Stimulated activated CD4-positive, alpha-beta T cell treated with anti-CD3 and anti-CD28 coated beads, Interleukin-15, amount 100 ng/mL, for 48 hours (primary cell): ENCODE measurements at places on chromosomes 13 and 19.

GRCh38 chr13:20989656-20990321 is 71.6 kb downstream of the LATS2 start:
- DNase-seq = no peak

GRCh38 chr13:45257638-45258333 is 56.9 kb upstream of the KCTD4 start:
- DNase-seq = no peak

GRCh38 chr19:46254776-46255175 is 25.2 kb downstream of the IGFL1 start:
- DNase-seq = no peak

DNA sequence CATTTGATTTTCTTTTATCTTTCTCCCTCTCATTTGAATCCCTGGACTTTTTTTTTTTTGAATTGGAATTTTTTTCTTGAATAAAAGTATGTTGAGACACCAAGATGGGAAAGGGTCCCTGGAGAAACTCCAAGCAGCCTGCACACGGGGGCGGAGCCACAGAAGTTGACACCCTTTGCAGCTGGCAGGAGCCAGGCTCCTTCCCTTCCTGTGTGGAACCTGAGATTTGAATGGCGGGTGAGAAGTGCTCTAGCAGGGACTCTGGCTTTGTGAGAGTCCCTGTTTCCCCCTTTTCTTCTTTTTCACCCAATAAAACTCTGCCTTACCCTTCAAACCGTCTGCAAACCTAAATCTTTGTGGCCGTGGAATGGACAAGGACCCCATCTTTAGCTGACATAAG is 1381.0 kb upstream of the MIR17HG start:
- no peak for DNase-seq

DNA sequence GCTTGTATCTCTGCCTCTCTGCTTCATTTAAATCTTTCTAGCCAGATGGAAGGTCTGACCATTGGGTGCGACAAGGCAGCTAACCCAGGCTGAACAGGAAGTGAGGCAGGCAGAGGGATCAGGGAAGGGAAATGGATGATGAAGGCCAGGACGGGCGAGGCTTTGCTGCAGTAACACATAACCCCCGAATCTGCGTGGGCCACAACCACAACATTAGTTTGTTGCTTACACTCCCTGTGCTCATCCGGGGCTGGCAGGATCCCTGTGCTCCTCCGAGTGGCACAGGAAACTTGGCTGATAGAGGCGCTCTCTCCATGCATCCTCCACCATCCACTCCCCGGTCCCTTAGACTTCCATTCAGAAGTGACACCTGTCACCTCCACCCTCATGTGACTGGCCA is 1.1 kb upstream of the FLT3LG start:
- DNase-seq = no peak

DNA sequence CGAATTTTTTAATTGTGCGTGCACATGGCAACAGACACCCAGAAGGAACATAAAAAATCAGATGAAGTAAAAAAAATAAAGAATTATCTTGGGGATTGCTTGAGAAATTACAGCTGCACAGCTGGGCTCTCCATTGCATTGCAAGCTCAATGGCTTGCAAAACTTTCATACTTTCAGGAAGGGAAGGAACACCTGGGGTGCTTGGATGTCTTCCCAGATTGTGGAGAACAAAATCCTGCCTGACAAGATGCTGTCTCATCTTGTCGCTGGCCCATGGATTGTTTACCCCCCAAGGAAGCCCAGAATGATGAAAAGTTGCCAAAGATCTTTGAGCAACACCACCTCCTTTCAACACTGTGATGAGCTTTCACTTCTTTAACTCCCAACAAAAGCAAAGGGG is 11.0 kb upstream of the CASP14 start:
- DNase-seq = no peak

DNA sequence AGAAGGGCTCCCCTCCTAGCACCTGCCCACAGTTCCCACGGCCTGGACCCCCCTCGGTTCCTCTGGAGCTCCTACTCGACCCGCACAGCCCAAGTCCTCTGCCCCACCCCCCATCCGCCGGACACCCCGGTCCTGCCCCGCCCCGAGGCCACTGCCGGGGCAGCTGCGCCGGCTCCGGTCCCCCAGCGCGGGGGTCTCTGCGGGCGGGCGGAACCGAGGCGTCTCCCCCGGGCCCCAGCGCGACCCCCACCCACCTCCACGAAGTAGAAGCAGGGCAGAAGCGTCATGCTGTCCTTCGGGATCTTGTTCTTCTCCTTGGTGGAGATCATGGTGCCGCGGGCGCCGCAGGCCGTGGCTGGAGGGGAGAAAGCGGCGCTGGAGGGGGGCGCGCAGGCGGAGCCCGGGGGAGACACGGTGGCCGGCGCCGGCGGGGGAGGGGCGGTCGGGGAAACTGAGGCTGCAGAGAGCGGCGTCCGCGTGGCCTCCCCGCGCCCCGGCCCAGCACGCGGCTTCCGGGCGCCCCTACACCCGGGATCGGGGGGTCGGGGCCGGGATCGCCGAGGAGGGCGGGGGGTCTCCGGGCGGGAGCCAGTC is 427 bp downstream of the PLPPR3 start:
- DNase-seq = no peak

- DNase-seq = peak; percentile 71
These were observed at the start of gene HSH2D for GRCh38 chr19:16143399-16144215. TSS of gene HSH2D (plus strand) at chr19:16143685. CDS start at chr19:16148751, 5,066 bp downstream.

GRCh38 chr19:4391306-4391693 is 9.0 kb downstream of the SH3GL1 start:
- DNase-seq = no peak

- DNase-seq = peak; percentile 85
These were observed 7.0 kb upstream of the REXO1 start for GRCh38 chr19:1855040-1855827.

- DNase-seq = no peak
These were observed 220.3 kb downstream of the KLF12 start for GRCh38 chr13:73913751-73914518.

GRCh38 chr13:52925775-52926285 is 77.4 kb upstream of the PCDH8 start:
- DNase-seq = no peak

- no peak for DNase-seq
These were observed 1092.3 kb downstream of the EFNB2 start for GRCh38 chr13:105442949-105443699.

- DNase-seq = no peak
These were observed 53.2 kb upstream of the GAS6 start for GRCh38 chr13:113917096-113917495.

DNA sequence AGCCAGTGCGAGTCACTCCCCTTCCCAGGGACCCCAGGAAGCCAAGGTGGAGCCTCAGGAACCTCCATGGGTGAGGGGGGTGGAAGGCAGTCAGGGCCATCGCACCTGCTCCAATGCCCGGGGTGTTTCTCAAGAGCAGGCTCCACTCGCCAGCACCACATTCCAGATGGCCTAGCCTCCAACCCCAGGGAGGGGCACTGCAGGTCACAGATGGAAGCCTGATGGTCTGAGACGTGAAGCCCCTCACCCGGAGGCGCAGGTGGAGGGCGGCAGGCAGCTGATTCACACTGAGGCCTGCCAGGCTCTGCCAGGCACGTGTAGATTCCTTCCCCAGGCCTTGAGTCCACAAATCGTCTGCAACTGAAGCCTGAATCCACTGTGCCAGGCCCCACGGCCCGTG is 23.0 kb upstream of the ISYNA1 start:
- DNase-seq = no peak

GRCh38 chr19:44850641-44851109 is 4.6 kb downstream of the NECTIN2 start:
- DNase-seq = no peak

- no peak for DNase-seq
These were observed 1.4 kb downstream of the SH2D3A start for GRCh38 chr19:6765738-6766356.

DNA sequence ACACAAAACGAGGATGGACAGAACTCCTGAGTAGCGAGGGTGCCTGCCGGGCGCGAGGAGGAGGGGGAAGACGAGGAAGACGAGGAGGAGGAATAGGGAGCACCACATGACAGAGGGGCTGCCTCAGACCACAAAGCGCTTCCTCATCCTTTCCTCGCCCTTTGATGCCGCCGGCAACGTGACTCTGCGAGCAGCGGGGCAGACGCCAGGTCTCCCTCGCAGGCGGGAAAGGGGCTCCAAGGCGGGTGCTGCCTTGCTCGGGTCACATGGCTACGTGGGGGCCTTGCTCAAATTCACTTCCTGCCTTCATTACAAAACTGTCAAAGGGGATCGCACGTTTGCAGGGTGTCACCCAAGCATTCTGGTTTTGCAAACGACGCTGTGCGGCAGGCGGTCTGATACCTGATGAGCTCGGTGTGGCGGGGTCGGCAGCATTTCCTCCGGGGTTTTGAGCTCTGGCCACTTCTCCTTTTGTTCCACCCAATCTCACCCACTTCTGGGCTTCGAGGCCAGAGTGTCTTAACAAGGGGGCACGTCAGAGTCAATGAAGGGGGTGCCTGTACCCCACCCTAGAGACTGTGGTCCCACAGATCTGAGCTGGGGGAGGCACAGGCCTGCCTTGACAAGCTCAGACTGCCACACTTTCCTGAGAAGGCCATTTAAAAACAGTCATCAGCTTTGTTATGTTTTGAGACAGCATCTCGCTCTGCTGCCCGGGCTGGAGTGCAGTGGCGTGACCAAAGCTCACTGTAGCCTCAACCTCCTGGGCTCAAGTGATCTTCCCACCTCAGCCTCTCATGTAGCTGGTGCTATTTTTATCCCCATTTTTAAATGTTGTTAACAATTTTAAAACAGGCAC is 14.9 kb downstream of the MAP2K2 start:
- DNase-seq = no peak

DNA sequence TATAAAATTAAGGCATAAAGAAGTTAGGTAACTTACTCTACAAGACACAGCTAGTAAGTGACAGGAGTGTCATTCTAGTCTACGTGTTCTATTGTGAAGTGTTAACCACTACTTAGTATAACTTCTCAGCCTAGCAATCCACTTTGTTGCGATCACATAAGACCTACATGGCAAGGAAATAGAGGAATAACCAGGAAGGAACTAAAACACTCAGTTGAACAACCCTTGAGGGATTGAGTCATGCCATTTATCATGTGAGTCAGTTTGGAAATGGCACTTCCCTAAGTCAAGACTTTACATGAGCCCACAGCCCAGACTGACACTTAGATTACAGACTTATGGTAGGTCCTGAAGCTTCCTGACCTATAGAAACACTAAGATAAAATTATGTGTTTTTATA is 279.5 kb upstream of the PCDH20 start:
- DNase-seq = no peak

DNA sequence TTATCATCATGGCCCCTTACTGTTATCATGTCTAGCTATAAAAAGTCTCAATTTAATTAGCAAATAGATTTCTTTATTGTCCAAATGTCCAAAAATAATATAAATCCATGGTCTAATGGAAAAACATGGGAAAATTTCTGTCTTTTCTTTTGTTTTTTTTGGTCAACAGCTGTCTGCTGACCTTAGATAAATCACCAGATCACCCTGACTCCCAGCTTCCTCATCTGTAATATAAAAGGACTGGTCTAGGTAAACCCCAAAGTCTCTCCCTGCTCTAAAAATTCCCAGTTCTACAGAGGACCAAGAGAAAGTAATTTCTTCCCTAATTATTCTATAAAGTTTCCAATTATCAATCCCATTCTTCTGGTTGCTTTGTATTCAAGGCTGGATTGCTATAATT is 30.7 kb upstream of the RCBTB2 start:
- no peak for DNase-seq

- no peak for DNase-seq
These were observed 2.0 kb downstream of the ERVV-1 start for GRCh38 chr19:53015730-53016129.

DNA sequence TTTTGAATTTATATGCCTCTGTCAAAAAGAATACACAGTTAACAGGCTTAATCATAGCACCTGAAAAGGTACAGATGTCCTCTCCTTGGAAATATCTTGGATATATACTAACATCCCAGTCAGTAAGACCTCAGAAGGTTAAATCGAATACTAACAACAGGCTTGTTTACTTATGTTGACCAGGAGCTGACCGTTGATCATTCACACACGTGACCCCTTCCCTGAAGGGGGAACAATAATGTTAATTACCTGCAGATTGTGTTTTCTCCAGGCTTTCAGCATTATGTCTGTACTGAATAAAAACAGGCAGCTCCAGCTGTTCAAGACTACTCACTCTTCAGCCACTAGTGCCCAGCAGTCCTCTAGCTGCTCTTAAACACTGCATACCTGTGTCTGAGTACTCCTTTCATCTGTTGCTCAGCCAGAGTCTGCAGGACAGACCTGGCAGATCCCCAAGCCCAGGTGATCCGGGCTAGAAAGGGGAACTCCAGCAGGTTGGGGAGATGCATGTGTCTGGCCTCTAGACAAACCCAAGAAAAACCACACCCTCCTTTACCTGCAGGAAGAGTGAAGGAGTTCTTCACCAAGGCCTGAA is 163.9 kb downstream of the RNF17 start:
- no peak for DNase-seq

DNA sequence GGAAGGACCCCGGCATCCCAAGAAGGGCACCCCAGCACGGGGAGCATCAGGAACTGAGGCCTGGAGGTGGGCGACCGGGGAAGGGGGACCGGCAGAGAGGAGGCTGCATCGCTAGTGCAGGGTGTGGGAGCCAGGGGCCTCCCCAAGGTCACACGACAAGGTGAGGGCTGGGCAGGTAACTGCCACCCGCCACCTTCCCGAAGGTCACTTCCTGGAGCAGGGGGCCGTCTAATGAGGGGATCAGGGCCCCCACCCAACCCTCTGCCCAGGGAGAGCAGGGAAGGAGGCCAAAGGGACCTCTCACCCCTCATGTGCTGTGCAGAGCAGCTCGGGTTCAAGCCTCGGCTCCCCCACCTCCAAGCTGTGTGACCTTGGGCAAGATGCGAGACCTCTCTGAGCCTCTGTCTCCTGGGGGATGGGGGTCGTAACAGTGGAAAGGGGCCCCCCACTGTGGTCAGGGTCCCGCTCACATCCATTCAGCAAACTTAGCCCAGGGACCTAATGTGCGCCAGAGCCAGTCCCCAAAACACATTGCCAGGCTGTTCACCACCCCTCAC is 6.0 kb downstream of the ZBTB7A start:
- DNase-seq = no peak

DNA sequence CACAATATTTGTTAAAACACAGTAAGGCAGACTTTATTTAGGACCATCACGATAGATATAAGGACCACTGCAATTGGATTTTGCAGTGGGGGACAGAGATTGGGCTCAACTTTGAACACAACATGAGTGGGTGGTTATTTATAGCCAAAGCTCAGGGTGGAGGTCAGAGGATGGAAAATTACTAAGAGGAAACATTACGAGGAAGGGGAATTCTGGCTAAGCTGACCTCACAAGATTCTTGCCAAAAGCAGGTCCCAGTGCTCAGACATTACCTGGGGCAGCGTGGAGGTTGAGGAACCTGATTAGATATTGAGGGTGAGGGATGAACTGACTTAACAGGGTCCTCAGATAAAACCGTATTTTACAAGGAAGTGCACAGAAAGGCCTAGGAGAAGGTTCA is 88.9 kb upstream of the NBEA start:
- DNase-seq = no peak

GRCh38 chr13:28282451-28282850 is 144.1 kb downstream of the PAN3 start:
- no peak for DNase-seq
